ENCODE measurements at places on chromosomes 13 and 19. TPM values are rescaled to one million over a fixed set of nuclear protein-coding genes. Genes with fewer than 3 reads are reported as not detected.
A peak's percentile ranks its signal among the peaks of the same experiment; 100 is the strongest.

DNA sequence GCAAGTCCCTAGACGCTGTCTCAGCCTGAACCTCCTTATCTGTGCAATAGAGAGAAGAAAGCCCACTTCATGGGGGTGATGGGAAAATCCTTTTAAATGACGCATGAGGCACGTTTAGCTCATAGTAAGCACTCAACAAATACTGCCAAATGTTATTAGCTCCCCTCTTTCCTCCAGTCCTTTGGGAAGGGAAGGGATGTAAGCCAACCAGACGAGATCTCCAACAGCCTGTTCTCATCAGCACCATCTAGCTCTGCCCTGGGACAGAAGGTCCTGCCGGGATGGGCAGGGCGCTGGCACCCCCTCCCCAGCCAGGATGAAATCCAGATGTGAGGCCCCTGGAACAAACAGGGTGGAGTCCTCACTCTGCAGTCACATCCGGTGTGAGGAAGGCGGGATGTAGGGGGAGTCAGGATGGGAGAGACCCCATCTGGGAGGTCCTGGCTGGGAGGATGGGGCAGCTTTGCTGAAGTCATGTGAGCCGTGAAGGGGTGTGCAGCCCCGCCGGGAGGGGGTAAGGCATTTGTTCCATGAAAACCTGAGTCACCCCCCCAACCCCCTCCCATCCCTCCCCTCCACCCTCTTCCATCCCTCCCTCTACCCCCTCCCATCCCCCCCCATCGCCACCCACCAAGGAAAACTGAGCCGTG is 4.6 kb downstream of the S1PR2 start:
- peaks cover 16% of the 10 kb centered on the region for H3K36me3 ChIP-seq
- peak; percentile 37 for DNase-seq
- peak overlapping the region; percentile 76 for H3K27ac ChIP-seq
- no peaks in the 10 kb centered on the region for H3K27me3 ChIP-seq
- peak overlapping the region; percentile 23 for H3K4me3 ChIP-seq

DNA sequence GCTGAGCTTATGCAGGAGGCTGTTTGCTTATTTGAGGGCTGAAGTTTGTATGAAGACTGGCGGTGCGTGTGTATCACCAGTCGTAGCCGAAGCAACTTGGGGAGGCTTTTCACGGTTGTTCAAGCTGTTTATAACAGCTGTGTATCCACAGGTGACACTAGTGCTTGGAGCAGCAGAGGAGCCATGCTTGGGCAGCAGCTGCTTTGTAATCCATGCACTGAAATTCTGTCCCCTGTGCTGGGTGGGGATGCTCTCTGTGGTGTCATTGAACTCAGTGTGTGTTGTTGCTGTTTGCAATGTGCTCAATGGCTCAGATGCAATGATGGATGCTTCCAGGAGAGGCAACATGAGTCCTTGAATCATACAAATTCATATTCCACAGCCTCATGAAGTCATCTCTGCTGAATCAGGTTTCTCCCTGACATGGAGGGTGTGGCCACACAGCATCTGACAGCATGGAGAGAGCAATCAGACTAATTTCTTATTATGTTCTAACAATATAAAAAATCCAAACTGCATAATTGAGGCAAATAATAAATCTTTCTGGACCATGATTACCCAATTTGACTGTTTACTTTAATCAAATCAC is 18.8 kb upstream of the GTF3A start:
- H3K27me3 ChIP-seq, result no peaks in the 10 kb centered on the region
- no peak for DNase-seq
- no peak overlapping the region for H3K27ac ChIP-seq
- no peak overlapping the region for H3K4me3 ChIP-seq
- no peaks in the 10 kb centered on the region for H3K36me3 ChIP-seq

DNA sequence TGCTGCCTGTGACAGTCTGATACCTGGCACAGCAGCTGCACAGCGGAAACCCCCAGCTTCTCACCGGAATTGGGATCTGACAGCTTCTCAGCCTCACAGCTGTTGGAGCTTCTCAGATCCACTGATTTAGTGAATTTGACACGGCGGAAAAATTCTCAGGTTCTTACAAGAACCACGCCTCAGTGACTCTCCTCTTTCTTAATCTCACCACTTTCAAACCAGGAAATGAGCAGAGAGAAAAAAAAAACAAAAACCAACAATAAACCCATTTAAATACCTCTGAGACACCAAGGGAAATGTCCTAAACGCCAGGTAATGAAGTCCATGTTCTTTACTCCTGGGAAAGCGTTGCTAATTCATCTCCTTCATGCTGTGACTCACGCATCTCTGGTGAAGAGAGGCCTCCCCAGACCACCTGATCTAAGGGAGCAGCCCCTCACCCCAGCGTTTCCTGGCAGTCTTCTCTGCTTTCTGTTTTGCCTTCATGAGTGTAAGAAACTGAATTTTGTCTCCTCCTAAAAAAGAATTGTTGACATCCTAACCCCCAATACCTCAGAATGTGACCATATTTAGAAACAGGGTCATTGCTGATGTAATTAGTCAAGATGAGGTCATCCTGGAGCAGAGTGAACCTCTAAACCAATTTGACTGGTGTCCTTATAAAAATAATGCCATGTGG is 15.9 kb upstream of the IZUMO2 start:
- no peaks in the 10 kb centered on the region for H3K36me3 ChIP-seq
- H3K27ac ChIP-seq, result no peak overlapping the region
- no peak overlapping the region for H3K4me3 ChIP-seq

DNA sequence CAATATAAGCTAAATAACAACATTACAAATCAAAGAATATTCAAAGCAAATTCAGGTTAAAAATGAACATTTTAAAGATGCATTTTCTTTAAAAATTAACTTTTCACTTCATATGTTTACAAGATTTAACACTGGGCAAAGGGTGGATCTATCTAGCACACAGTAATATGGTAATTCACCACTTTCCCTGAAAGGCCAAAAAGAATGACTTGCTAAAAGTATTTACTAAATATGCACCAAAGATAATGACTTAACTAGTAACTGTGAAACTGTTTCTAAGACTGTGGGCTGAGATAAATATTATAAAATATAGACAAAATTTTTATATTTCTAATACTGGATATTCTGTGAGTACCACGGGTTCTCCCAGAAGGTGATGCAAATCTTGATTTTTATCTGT is 4.5 kb upstream of the EEF1AKMT1 start:
- H3K36me3 ChIP-seq, result no peaks in the 10 kb centered on the region
- no peak for DNase-seq
- H3K4me3 ChIP-seq, result no peak overlapping the region
- no peak overlapping the region for H3K27ac ChIP-seq
- H3K4me1 ChIP-seq, result no peaks in the 10 kb centered on the region

- DNase-seq, result no peak
- peaks cover 84% of the 10 kb centered on the region for H3K4me1 ChIP-seq
- no peaks in the 10 kb centered on the region for H3K27me3 ChIP-seq
- no peaks in the 10 kb centered on the region for H3K36me3 ChIP-seq
- no peak overlapping the region for H3K4me3 ChIP-seq
Measured at GRCh38 chr13:21014502-21015170, 46.8 kb downstream of the LATS2 start.

GRCh38 chr19:45306518-45307027 is 16.1 kb downstream of the CKM start:
- DNase-seq, result peak; percentile 33
- no peaks in the 10 kb centered on the region for H3K4me1 ChIP-seq
- H3K4me3 ChIP-seq, result no peak overlapping the region
- H3K27ac ChIP-seq, result no peak overlapping the region

GRCh38 chr13:71237332-71237731 is 629.7 kb downstream of the DACH1 start:
- H3K27me3 ChIP-seq, result no peaks in the 10 kb centered on the region
- H3K27ac ChIP-seq, result no peak overlapping the region
- H3K36me3 ChIP-seq, result no peaks in the 10 kb centered on the region
- H3K4me3 ChIP-seq, result no peak overlapping the region
- H3K4me1 ChIP-seq, result peaks cover 5% of the 10 kb centered on the region

DNA sequence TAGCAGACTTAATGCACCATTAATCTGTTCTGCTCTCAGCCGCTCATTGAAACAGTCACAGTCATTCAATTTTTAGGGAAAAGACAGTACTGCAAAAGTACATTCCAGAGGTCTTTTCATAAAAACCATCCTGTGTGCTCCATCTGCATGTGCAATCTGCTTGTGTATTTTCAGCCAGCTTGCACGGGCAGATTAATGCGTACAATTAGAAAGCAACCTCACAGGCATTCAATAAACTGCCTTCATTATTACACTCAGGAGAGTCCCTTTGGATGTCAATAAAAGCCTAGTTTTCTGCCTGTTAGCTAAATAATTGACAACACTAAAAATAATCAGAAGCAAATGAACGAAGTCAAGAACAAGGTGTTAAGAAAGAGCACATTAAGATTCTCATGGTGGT is 41.9 kb downstream of the EPSTI1 start:
- no peak overlapping the region for H3K27ac ChIP-seq
- DNase-seq, result no peak
- no peak overlapping the region for H3K4me3 ChIP-seq
- H3K36me3 ChIP-seq, result peaks cover 39% of the 10 kb centered on the region

GRCh38 chr19:42197375-42197817 is 20.1 kb downstream of the DEDD2 start:
- peaks cover 50% of the 10 kb centered on the region for H3K36me3 ChIP-seq
- H3K27ac ChIP-seq, result no peak overlapping the region
- H3K4me3 ChIP-seq, result no peak overlapping the region

DNA sequence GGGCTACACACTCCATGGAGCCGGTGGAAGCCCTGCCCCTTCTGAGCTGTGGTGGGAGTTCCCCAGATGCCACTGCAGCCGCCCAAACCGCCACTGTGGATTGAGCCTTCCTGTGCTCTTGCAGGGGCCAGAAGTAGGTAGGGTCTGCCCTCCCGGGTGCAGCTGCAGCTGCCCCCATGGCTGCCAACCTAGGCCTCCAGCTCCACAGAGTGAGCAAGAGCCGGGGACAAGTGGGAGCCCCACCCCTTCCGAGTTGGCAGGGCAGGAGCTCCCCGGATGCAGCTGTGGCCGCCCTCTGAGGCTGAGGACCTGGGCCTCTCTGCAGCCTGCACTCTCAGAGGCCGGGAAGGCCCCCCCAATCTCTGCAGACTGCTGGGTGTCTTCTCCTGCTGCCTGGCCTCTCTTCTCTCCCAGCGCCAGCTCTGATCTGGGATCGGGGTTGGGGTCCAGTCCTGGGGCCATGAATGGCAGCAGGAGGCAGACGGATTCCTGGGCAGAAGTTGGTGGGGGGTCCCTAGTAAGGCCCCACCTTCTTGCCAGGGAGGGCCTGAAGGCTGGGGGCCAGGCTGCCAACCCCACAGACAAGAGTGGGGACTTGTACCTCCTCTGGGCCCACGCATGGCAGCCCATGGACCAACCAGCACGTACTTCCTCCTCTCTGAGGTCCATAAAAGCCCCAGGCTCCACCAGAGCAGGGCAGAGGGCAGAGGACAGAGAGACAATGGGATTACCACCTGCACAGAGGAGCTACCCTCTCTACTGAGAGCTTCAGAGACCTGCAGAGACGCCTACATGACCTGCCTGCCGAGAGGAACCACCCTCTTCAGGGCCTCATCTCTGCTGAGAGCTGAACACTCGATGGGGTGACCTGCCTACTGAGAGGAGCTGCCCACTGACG is 28.9 kb downstream of the AP2S1 start:
- peaks cover 16% of the 10 kb centered on the region for H3K4me1 ChIP-seq
- H3K4me3 ChIP-seq, result no peak overlapping the region
- no peak for DNase-seq
- peak overlapping the region; percentile 70 for H3K27ac ChIP-seq

GRCh38 chr13:23159760-23160637 is 20.8 kb upstream of the SGCG start:
- peak overlapping the region; percentile 41 for H3K4me3 ChIP-seq
- H3K27me3 ChIP-seq, result no peaks in the 10 kb centered on the region
- DNase-seq, result no peak
- no peaks in the 10 kb centered on the region for H3K4me1 ChIP-seq

GRCh38 chr19:48403606-48404005 is 10.1 kb downstream of the GRIN2D start:
- no peaks in the 10 kb centered on the region for H3K27me3 ChIP-seq
- H3K4me3 ChIP-seq, result no peak overlapping the region
- peaks cover 7% of the 10 kb centered on the region for H3K4me1 ChIP-seq
- H3K36me3 ChIP-seq, result no peaks in the 10 kb centered on the region

GRCh38 chr13:110438776-110439175 is 122.7 kb downstream of the RAB20 start:
- DNase-seq, result no peak
- H3K27ac ChIP-seq, result no peak overlapping the region
- H3K4me3 ChIP-seq, result no peak overlapping the region
- no peaks in the 10 kb centered on the region for H3K27me3 ChIP-seq
- H3K36me3 ChIP-seq, result peaks cover 20% of the 10 kb centered on the region

DNA sequence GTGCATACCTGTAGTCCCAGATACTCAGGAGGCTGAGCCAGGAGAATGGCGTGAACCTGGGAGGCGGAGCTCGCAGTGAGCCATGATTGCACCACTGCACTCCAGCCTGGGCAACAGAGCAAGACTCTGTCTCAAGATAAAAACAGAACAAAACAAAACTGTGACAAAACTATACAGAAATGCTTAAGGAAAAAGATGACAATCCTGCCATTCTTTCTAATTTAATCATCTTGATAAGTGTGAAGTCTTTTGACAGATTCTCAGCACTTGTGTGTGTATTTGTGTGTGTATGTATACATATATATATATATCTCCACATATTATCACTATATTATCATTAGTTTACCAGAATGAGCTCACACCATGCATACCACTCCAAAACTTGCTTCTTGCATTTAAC is 12.3 kb downstream of the HTR2A start:
- H3K4me3 ChIP-seq, result no peak overlapping the region
- no peaks in the 10 kb centered on the region for H3K4me1 ChIP-seq
- no peak for DNase-seq
- H3K36me3 ChIP-seq, result no peaks in the 10 kb centered on the region

GRCh38 chr13:27081893-27082679 is 89.5 kb downstream of the USP12 start:
- peak overlapping the region; percentile 14 for H3K27ac ChIP-seq
- peaks cover 9% of the 10 kb centered on the region for H3K4me1 ChIP-seq
- no peak for DNase-seq
- no peaks in the 10 kb centered on the region for H3K36me3 ChIP-seq
- H3K4me3 ChIP-seq, result no peak overlapping the region

- no peaks in the 10 kb centered on the region for H3K27me3 ChIP-seq
- H3K27ac ChIP-seq, result no peak overlapping the region
- H3K4me1 ChIP-seq, result peaks cover 6% of the 10 kb centered on the region
- H3K36me3 ChIP-seq, result no peaks in the 10 kb centered on the region
- DNase-seq, result no peak
Measured at GRCh38 chr13:98761126-98761985, 8.9 kb upstream of the SLC15A1 start.

Gene SYNE4
- total RNA-seq, result 10.2 TPM

Gene ENOX1
- 0.20 TPM for total RNA-seq

Gene CGB5
- total RNA-seq, result not detected

Gene SIGLEC11
- total RNA-seq, result 5.0 TPM

Gene MZT1
- 5.3 TPM for total RNA-seq

Gene SIGLEC8
- total RNA-seq, result 0.78 TPM

Gene LRRC8E
- 11.7 TPM for total RNA-seq

Gene TLE2
- 58.9 TPM for total RNA-seq

Gene PPP6R1
- 74.0 TPM for total RNA-seq

Gene ING1
- 11.8 TPM for total RNA-seq

Data from upper lobe of left lung (tissue), 6 donors.